Stimulated activated naive CD8-positive, alpha-beta T cell treated with anti-CD3 and anti-CD28 coated beads, Interleukin-15, Interleukin-2, amounts not matched to agents 100 U/mL and 50 U/mL, for 24 hours (primary cell): ENCODE measurements at places on chromosomes 11 and 22.

- no peak for DNase-seq
These were observed 281.9 kb upstream of the ISX start for GRCh38 chr22:34784056-34784455.

GRCh38 chr11:66421492-66422205 lies 814 bp downstream of the NPAS4 start:
- DNase-seq, result peak; percentile 89

- DNase-seq, result no peak
These were observed 119.3 kb upstream of the SERPIND1 start for GRCh38 chr22:20654343-20655208.

DNA sequence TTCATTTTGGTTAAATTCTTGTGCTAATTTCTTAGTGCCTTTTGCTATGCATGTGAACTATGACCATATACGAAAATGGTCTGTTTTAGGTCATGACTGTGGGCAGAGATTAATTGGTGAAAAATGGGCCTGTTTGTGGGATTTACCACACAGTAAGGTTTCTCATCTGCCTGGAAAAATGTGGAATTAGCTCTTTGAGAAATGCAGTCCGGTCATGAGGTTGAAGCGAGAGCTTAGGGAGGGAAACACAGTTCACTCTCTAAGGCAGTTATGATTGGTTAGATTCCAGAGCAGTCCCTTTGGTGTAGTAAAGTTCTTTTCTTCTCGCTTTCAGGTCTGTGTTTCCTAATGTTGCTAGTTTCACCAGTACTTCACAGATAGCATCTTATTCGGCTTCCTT lies 1.2 kb upstream of the PDE3B start:
- no peak for DNase-seq

DNA sequence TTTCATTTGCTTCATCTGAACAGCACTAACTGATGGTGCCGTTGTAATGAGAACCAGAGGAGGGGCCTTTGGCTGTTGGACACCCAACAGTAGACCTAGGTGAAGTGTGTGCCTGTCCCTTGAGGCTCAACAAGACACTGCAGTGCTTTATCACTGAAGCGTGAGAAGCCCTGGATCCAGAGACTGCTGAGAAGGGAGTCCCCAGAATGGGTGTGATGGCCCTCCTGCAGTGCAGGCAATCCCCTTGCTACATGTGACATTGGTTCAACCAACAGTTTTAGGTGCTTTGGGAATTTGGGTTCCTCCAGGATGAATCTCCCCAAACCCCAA lies 125.6 kb downstream of the BRD1 start:
- no peak for DNase-seq

DNA sequence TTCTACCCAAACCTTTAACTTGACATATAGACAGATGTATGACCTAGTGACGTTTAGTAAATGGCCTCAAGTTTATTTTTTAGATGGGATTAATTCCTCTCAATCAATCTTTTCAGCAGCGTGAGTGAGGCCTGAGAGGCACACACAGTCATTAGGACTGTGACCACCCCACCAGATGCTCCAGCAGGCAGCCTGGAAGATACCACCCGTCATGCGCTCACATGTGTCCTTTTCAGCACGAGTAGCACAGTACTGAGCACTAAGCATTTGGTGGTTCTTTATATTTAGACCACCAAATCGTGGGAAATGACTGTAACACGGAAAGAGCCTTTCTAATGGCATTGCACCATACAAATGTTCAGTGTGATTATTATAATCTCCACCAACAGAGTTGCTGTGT lies 354.6 kb upstream of the DDI1 start:
- DNase-seq, result no peak

DNA sequence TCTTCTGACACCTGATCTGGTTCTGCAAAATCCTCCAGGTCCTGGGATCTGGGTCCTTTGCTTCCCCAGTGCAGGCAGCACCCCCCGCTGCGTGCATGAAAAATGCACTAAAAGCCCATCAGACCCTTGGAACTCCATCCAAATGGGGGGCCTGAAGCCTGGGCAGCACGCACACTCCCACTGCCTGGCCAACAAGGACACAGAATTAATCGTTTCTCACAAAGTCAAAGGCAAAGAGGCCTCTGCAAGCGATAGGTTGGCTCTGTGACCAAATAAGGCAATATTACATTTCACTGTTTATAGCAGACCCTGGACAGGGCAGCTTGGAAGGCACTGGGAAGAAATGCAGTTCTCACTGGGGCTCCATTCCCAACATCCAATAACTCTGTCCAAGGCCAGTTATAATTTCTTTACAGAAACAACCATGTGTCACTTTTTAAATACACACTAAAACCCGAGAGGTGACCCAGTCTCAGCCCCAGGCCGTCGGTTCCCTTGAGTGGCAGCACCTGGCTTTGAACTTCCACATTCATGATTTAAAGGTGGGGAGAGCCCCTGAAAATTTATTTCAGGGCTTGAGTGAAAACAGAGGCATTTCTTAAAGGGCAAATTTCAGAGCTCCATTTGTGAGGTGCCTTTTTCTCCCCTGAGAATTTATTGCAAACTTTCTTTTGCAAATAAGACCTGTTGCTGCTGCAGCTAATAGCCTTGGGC lies 114.4 kb upstream of the ANO1 start:
- DNase-seq, result no peak

DNA sequence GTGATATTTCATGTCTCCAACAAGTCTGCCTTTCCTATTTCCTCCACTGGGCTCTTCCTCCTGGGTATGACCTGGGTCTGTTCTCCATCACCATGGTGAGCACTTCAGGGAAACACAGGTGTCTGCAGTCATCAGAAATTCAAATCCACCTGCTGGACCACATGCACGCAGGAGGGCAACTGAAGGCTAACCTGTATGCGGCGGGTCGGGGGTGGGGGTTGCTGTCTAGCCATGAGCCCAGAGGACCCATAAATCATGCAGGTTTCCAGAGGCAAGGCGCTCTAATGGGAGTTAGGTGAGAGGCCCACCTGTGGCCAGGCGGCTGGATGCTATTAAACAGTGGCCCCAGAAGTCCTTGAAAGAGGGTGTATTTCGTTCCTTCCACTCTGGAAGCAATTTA lies 11.1 kb upstream of the PAMR1 start:
- DNase-seq, result no peak

- DNase-seq, result no peak
These were observed 104.0 kb downstream of the FAR1 start for GRCh38 chr11:13772223-13773046.

DNA sequence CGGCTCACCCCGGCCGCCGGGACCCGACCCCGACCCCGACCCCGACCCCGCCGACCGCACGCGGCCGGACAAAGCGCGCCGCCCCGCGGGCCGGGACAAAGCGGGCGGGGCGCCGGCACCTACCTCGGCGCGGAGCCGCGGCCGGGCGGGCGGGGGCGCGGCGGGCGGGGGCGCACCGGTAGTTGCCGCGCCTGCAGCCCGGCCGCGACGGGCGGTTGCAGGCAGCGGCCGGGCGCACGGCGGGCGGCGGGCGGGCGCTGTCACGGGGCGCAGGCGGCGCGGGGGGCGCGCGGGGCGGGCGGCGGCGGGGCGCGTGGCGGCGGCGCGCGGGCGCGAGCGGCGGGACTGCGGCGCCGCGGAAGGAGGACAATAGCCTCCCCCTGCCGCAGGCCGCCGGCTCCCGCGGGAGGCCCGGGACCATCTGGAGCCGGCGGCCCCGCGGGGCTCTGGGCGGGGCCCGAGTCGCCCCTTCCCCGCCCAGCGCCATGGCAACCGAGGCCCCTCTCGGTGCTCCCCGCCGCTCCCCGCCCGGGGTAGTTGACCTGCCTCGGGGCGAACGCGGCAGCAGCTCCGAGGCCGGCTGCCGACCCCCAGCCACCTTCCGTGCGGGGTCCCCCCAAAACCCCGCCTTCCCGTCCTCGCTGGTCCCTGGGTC lies 851 bp downstream of the SPTBN2 start:
- no peak for DNase-seq
